ENCODE measurements at places on chromosomes 6 and 20.

- DNase-seq, result no peak
Observed at GRCh38 chr20:63885264-63886053, 9.5 kb upstream of the DNAJC5 start.

GRCh38 chr6:74369556-74369993, 673.6 kb downstream of the CD109 start:
- DNase-seq, result peak; percentile 73

DNA sequence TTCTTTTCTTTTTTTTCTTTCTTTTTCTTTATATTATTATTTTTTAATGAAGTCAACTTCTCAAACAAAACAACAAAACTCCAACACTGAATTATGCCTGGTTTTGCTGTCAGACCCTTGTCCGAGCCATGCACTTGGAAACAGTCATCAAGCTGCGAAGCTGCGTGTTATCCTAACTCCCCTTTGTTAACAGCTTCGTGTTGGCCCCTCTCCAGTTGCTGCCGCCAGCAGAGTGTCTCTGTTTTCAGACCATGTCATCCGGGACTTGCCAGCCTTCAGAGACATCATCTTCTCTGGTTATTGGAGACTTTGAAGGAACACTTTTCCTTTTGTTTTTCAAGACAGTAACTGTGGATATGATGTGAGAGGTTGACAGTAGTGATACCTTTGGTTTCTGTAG, 83.1 kb downstream of the TRMT11 start:
- no peak for DNase-seq

GRCh38 chr6:166412156-166412910, 29.6 kb upstream of the MPC1 start:
- DNase-seq, result no peak

- DNase-seq, result no peak
Observed at GRCh38 chr6:157552081-157552747, 171.2 kb downstream of the ZDHHC14 start.

- no peak for DNase-seq
Observed at GRCh38 chr6:169069356-169069755, 184.3 kb downstream of the THBS2 start.

GRCh38 chr20:32467506-32468312, 109.6 kb downstream of the ASXL1 start:
- no peak for DNase-seq

GRCh38 chr6:131629651-131630050, 1.6 kb upstream of the MED23 start:
- DNase-seq, result no peak

DNA sequence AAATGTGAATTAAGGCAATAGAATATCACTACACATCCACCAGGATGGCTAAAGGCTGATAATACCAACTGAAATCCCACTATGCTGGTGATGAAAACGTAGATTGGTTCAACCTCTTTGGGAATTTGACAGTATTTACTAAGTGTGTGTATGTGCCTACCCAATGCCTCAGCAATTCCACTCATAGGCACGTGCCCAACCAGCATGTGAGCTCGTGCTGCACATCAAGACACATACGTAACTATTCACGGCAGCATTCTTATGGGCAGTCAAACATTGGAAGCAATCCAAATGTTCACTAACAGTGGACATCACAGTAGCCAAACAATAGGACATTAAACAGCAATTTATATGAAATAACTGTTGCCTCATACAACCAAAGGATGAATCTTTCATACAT, 15.7 kb upstream of the AFDN start:
- DNase-seq, result no peak

GRCh38 chr20:16434062-16434664, 139.1 kb downstream of the KIF16B start:
- peak; percentile 29 for DNase-seq

DNA sequence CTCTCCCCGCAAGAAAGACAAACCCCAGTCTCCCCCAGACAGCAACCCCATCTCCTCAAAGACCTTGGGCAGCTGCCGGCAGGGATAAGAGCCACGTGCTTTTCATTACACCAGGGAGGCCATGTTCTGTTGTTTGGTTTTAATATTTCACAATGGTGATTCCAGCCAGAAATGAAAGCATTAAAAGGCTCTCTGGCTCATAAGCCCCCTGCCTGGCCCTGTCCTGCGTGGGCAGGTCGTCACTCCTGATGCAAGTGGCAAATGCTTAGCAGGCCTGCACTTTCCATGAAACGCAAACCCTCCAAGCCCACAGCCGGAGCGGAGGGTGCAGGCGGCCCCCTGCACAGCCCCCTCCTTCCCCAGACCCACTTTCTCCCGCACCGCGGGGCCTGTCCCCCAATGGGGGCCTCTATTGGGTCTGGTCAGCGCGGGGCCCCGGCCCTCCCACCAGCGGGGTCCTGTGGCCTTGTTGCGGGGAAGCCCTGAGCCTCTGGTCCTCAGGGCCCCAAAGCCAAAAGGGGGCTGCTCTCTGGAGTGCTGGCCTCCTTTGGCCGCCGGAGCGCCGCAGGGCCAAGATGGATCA, 77.2 kb downstream of the TMEM242 start:
- DNase-seq, result peak; percentile 81

GRCh38 chr20:19083136-19083621, 129.3 kb upstream of the SLC24A3 start:
- no peak for DNase-seq

DNA sequence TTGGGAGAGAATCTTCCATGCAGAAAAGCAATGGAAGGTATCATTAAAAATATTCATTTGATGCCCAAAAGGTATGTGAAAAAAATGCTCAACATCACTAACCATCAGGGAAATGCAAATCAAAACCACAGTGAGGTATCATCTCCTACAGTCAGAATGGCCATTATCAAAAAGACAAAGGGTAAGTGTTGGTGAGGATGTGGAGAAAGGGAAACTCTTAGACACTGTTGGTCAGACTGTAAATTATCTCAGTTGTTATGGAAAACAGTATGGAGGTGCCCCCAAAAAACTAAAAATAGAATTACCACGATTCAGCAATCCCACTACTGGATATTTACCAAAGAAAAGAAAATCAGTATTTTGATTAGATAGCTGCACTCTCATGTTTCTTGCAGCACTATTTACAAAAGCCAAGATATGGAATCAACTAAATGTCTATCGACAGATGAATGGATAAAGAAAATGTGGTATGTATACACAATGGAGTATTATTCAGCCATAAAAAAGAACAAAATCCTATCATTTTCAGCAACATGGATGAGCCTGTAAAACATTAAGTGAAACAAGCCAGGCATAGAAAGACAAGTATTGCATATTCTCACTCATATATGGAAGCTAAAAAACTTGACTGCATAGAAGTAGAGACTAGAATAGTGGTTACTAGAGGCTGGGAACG, 84.0 kb downstream of the DTNBP1 start:
- DNase-seq, result no peak

DNA sequence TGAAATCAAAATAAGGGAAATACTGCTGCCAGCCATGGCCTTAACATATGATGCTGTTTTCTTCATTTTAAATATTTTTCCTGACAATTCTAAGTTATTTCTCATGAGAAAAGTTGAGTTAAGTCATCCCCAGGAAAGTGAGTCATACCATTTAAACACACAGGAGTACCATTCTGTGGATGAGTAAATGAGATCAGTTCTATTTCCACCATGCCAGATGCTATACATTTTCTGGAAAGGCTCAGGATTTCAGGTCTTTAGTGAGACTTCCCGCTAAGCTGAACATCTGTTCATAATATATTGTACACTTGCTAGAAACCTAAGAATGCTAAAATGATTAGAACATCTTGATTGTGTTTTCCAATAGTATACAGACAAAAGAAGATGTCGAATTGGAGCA, 256.2 kb upstream of the MANEA start:
- DNase-seq, result peak; percentile 92

GRCh38 chr6:105900125-105900937, 185.8 kb upstream of the PRDM1 start:
- DNase-seq, result peak; percentile 84

DNA sequence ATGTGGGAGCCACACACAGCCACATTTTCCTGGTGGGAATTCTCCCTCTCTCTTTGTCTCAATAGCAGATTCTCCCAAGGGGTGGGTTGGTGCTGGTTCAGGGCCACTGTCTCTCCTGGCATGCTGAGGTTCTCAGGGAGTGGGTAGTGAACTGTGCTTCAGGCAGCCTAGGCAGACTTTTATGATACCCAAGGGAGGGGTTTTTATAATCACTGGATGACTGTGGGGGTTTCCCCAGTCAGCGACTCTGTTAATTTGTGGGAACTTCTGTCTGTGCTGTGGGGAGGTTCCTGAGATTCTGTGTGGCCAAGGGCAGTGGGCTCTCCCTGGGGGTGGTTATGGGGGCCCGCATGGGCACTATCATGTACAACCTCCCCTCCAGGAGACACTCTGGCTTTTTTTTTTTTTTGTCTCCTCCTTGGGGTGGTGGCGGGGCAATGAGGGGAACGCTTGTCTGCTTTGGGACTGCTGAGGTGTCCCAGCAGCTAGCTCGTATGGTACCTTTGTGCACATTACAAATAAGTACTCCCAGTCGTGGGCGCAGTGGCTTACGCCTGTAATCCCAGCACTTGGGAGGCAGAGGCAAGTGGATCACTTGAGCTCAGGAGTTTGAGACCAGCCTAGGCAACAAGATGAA, 10.0 kb downstream of the PTK7 start:
- DNase-seq, result no peak

DNA sequence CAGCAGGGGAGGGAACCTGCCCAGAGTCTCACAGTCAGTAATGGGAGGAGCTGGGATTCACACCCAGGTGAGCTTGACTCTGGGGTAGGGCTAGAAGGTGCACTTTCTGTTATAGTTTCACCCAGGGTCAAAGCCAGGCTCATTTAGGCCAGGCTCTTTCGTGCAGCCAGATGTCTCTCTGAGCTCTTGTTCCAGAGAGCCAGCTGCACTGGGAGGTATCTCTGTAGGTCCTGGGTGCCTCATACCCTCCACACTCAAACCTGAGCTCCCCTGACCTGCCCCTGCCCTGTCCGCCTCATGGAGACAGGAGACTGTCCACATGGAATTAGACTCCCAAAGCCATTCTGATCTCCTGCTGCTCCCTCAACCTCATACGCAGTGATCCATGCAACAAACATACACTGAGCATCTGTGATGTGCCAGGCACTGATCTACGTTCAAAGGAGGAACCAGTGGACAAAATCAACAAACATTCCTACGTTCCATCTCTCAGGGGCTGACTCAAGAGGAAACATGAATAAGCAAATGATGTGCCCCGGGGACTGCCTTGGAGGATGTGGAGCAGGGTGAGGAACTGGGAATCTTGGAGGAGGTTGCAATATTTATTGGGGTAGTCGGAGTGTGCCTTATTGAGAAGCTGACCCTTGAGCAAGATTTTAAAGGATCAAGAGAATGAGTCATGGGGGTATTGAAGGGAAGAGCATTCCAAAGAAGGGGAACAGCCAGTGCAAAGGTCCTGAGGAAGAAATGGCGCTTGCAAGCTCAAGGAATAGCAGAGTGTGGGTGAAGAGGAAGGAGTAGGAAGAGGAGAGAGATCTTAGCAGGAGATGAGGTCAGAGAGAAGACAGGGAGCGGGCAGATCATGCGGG, 71.3 kb upstream of the TOX2 start:
- DNase-seq, result peak; percentile 80

DNA sequence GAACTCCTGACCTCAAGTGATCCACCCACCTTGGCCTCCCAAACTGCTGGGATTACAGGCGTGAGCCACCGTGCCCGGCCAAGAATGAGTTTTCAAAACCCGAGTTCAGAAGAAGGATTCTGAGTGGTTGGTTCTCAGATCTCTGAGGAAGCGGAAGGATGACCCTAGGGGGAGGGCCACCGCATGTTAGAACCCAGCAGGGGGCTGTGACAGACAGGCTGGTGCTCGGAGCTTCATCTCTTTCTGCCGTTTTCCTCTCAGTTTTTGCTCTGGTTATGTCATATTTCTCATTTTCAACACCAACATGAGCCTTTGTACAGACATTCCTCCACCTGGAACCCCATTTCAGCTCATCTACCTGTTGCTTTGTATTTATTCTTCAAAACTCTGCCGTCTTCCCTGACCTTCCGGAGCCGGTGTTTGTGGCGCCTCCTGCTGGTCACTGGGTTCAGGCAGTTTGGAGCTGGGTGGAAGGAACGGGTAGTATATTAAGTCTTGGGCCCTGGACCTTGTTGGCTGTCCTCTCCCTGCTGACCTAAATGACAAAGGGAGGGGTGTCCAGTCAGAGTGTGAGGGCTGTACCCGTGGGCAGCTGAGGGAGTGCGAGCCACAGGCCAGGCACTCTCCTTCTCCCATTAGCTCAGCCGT, at the start of gene DEFB123:
Gene DEFB123 (plus strand): TSS at position 621 of the 648 bp plus-strand sequence. CDS start 67 bp downstream, outside the sequence.
- DNase-seq, result no peak

DNA sequence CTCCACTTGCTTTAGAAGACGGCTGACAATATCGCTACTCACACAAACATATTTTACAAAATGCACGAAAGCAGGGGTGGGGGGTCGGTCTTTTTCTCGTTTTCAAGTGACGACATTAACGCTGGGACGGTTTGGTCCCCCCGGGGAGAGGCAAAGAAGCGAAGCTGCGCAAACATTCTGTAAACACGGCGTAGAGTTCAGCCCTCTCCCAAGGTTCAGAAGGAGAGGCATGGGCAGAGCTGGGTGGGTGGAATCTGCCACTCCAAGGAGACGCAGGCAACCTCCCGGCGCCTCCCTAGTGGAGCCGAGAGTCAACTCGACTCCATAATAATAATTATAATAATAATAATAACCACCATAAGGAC, 2.4 kb downstream of the NKX2-2 start:
- no peak for DNase-seq

- DNase-seq, result no peak
Observed at GRCh38 chr6:136550330-136551071, at the start of gene MAP7. Gene MAP7, minus strand, starts transcription at chr6:136550422. Its CDS starts 14 bp downstream, at chr6:136550408.

- DNase-seq, result peak; percentile 35
Observed at GRCh38 chr6:100719883-100720682, 161.0 kb downstream of the ASCC3 start.

DNA sequence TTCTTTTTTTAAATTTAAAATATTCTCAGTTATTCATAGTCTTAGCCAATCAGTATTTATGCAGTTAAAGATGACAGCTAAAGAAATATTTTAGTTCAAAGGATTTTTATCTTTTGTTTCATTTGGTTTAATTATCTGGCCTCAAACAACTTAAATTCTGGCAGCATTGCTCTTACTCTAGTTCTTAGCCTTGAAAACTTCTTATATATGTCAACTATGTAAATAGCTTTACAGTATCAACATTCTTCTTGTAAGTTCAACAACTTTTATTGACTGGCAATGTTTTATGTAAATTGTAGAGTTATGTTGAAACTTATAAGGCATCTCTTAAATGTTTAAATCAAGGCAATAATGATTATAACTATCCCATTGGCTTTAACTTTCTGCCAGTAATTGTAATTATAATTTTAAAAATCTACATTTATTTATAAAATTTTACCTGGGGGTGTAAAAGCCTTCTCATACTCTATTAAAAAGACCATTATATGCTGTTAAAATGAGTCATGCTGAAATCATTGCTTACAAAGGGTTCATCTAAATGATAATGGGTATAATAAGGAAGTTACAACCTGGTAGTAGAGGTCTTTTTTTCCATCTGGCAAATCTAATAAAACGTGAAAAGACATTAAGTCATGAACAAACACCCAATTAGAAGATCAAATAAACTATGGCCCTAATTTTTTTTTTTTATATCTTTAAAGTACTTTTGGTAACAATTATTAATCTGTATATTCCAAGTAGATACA, 45.8 kb upstream of the FAM184A start:
- no peak for DNase-seq

GRCh38 chr6:43496370-43497128, 13.6 kb downstream of the LRRC73 start:
- peak; percentile 47 for DNase-seq

All from fibroblast of upper back skin (primary cell).